Cortex of kidney (tissue), 1 donor: ENCODE measurements at places on chromosomes 2 and 18.

- DNase-seq = no peak
These were observed 224.2 kb downstream of the GULP1 start for GRCh38 chr2:188515918-188516317.

DNA sequence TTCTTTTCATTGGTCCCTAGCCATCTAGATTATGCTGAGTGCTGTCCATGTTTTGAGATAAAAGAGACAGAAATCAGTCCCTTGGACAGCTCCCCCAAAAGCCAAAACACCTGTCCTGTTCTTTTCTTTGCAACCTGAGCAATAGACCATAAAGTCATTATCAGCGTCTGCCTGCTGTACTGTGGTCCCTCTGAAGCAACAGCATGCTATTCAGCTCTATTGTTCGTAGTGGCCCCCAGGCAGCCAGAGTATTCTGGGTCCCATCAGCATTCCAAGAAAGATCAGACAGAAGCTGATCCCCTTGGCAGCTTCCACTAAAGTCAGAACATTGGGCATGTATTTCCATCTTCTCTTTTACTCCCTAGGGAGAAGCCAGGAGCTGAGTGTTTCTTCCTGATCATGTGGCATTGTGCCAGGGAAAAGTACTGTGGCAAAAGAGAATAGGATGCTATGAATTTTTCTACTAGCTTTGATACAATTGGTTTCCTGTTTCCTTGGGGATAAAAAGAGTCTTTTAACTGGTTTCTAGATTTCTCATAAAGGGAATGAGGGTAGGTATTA is 33.6 kb upstream of the ZSWIM2 start:
- no peak for DNase-seq

- DNase-seq = no peak
These were observed 170.5 kb downstream of the ANKRD44 start for GRCh38 chr2:197140045-197140444.

DNA sequence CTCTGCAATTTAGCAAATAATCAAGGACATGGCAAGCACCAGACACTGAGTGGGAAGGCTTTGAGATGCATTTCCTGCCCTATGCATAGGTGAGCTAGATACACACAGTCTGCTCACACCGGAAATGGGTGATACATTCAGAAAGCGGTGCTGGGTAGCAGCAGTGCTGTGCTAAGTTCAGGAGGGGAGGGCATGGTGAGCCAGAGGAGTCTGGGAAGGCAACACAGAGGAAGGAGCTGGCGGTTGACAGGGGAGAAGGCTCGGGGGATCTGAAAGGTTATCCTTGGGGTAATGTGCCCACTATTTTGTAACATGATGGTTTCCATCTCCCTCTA is 57.4 kb upstream of the EPAS1 start:
- no peak for DNase-seq

GRCh38 chr18:68608851-68609490 is 105.9 kb downstream of the TMX3 start:
- DNase-seq = no peak

DNA sequence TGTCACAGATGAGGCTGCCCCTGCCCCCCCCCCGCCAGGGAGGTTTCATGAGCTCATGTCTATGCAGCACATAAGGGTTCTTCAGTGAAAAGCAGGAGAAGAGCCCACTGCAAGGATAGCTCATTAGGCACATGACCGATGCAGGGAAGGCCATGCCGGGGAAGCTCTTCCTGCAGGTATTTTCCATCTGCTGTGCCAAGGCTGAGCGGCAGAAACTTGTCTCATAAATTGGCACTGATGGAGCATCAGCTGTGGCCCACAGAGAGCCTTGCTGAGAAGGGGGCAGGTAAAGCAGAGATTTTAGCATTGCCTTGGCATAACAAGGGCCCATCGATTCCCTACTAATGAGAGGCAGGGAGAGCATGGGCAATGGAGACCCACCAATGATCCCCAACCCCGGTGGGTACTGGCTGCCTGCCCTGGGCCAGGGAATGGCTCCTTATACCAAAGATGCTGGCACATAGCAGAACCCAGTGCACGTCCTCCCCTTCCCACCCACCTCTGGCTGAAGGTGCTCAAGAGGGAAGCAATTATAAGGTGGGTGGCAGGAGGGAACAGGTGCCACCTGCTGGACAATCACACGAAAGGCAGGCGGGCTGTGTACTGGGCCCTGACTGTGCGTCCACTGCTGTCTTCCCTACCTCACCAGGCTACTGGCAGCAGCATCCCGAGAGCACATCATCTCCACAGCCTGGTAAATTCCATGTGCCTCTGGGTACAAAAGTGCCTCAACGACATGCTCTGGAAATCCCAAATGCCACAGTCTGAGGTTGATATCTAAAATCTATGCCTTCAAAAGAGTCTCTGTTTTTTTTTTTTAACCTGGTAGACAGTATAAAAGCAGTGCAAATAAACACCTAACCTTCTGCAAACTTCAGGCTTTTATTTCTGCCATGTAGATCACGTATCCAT is 41.4 kb downstream of the STEAP3 start:
- no peak for DNase-seq

DNA sequence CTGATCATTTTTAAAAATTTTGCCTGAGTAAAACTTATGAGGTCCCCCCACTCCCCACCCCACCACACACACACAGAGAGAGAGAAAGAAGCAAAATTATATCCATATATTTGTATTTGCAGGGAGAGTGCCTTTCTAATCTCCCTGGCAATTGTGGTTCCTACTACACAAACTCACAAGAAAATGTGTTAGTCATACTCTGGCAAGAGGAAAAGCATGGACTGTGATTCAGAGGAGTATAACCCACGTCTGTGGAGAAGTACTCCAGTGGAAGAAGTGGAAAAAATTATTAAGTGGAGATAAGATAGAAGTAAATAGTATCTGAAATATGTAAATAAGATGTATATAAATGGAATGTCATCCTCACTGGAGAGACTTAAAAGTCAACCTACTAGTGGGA is 114.0 kb downstream of the DSEL start:
- no peak for DNase-seq

- no peak for DNase-seq
These were observed 292.2 kb downstream of the AFF3 start for GRCh38 chr2:99850084-99850710.

GRCh38 chr2:212078103-212078502 is 460.5 kb downstream of the ERBB4 start:
- no peak for DNase-seq

DNA sequence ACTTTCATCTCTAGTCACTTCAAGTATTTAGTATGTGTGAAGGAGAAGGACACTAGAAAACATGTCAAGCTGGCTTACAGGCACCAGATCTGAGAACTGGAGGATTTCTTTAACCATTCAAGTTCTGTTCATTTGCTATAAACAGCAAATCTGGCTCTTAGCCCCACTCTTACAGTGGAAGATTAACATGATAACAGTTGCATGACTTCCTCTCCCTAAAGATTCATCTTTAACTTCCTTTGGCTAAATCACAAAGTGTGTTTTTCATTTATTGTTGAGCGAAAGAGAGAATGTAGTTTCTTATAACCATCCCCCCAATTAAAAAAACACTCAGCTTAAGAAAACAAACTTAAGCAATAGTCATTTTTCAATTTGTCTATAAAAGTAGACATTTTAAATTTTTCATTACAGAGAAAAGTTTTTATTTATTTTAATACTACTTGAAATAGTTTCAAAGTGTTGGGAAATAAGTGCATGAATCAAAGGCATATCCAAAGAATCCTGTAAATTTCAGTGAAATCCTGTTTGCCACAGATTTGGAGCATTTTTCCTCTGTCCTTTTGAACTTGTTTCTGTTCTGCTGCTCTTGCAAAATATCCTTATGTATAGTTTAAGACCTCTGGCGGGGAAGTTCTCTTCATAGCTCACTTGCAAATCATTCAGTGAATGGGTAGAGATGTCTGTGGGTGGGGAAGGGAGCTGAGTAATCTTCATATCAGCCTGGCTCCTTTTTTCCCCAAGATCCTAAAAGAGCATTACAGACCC is 241.0 kb upstream of the RBBP8 start:
- DNase-seq = no peak

GRCh38 chr2:228657807-228658402 is 476.4 kb upstream of the SPHKAP start:
- DNase-seq = no peak

DNA sequence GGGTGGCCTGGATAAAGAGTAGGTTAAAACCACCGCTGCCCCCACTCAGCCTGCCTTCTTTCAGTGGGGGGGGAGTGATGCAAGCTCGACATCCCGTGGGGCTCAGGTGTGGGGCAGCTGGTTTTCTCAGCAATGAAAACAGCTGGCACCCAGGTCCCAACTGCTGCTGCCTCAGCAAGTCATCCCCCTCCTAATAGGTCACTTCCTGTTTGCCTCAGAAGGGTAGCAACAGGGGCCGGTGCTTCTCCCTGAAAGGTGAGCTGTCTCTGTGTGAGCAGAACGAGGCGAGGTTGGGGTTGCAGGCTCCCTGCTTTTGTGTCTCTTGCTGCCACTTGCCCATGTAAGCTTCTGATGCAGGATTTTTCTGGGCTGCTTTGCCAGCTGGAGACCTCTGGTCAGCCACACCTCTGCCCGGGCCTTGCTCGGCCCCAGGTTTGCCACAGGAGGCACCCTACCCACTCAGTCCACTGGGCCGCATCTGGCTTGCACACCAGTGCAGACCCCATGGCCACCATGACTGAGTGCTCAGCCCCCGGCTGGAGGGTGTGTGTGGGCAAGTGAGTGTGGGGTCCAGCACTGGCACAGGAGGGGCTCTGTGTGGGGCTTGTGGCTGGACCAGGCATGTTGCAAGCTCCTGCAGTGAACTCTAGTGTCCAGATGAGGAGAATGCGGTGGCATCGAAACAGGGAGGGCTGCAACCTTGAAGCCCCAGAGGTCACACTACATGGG is 11.5 kb upstream of the ASB1 start:
- no peak for DNase-seq

DNA sequence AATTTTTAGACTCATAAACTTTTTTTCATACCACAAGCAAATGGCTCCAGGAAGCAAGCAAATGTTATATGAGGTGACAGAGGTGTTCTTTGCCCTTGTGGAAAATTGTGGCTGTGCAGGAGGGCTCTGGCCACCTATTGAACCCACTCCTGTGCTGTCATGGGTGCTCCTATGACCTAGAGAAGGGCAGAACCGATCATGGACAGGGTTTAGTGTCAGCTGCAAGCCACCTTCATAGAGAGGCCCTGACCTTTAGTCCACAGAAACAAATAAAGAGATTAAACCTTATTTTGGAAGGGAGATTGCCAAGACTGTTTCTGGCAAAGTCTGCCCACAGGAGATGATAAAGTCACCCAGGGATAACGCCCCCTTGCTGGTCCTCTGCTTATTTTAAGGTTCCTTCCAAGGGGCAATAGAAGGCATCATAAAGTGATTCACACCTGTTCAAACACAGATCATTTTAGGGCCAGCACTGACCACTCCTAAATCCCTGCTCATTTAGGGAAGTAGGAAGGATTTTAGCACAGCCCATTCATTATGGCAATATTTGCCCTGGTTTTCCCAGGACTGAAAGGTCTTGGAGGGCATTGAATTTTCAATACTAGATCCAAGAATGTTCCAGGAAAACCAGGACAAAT is 26.1 kb upstream of the STAT4 start:
- no peak for DNase-seq

DNA sequence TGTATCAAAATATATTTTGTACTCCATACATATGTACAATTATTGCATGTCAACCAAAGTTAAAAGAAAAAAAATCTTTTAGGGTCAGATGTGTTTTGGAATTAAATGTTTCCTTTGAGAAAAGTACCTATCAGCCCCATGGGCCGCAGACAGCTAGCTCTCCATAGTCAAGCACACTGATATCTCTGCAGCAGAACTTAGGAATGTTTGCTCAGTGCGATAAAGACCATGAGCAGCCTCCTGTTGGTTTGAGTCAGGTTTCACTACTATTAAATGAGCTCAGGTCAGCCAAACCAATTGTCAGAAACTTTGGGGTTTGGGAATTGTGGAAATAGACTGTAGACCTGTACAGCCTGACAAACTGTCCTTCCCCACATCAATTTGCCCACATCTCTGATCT is 33.7 kb downstream of the LCT start:
- DNase-seq = no peak

- DNase-seq = no peak
These were observed 549.2 kb upstream of the VWC2L start for GRCh38 chr2:213861638-213862037.

DNA sequence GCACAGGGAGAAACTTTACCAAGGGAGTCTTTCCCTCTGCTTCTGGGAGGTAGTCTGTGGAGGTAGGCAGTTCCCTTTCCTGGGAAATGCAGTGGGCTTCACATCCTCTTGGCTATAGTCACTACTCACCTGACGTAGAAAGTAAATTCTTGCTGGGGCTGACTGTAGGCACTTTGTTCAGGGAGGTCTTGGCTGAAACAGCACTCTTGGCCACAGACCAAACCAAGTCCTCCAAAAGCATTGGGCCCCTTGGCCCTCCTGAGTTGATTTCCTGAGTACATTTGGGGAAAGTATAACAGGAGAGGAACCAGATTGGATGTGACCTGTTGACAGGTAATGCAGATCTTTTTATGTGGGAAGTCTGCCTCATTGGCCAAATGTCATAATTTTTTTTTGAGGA is 108.9 kb downstream of the MGAT5 start:
- DNase-seq = no peak

GRCh38 chr2:38301969-38302702 is 74.9 kb downstream of the ATL2 start:
- DNase-seq = no peak

DNA sequence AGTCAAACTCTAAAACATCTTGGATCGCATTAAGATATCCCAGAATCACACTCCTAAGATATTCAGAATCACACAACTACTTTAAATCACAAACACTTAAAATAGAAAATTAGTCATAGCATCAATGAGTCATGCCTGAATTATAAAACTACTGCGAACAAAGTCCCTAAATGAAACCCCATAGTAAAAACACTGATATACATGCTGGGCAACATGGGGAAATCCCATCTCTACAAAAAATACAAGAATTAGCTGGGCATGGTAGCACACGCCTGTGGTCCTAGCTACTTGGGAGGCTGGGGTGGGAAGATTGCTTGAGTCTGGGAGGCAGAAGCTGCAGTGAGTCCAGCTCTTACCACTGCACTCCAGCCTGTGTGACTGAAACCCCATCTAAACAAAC is 101.7 kb downstream of the COBLL1 start:
- DNase-seq = no peak

- DNase-seq = no peak
These were observed 240.3 kb downstream of the LRATD1 start for GRCh38 chr2:14872779-14873325.

DNA sequence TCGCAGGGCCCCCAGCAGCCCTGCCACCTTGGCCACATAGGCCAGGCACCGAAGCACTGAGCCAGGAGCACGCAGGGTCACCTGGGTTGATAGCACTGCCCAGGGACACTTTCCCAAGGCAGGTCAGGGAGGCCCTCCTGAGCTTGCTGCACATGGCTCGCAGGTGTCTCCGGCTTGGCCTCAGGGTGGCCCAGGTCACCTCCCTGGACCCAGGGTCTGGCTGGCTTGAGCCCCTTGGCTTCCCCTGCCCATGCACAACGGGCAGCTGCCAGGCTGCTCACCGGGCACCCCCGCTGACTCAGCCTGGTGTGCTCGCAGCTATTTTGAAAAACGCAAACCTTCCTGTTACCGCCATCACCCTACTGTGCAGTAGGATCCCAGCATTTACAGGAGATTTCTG is 502.3 kb downstream of the EIPR1 start:
- DNase-seq = no peak
